Activated naive CD4-positive, alpha-beta T cell (primary cell): ENCODE measurements at places on chromosomes 2 and 18.

GRCh38 chr2:146128216-146128615 is 1608.3 kb upstream of the ZEB2 start:
- DNase-seq: no peak

- no peak for DNase-seq
Observed at GRCh38 chr18:12306752-12307700, 1.0 kb upstream of the TUBB6 start.

DNA sequence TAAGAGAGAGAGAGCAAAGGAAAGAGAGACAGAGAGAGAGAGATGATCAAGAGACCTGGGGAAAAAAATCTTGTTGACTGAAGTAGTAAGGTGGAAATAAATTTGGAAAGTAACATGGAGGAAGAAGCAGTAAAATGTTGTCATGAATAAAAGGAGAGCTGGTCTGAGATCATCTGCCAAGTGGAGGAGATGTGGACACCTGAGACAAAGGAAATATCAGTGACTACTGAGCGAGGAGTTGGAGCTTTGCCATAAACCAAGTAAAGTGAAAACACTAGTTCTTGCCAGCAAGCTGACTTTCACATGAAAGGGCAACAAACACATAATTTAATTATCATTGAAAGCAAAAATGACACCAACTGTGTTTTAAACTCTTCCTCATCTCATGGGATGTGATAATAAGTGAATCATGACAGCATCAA is 49.0 kb upstream of the DSG1 start:
- no peak for DNase-seq

DNA sequence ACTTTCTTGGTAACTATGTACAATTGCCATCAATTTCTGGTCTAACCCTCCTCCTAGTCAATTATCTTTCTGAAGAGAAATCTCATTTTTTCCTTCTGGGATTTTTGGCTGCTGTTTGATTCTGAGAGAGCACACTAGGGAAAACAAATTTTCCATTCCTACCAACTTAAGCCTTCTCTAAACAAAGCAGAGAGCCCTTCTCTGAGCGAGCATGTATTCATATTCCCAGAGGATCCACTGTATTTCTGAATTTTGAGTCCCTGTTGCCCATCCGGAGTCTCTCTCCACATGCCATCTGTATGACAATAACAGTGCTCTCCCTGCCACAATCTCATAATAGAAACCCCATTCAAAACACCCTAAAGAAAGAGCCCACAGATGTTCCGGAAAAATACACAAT is 78.5 kb downstream of the MAIP1 start:
- DNase-seq: no peak

DNA sequence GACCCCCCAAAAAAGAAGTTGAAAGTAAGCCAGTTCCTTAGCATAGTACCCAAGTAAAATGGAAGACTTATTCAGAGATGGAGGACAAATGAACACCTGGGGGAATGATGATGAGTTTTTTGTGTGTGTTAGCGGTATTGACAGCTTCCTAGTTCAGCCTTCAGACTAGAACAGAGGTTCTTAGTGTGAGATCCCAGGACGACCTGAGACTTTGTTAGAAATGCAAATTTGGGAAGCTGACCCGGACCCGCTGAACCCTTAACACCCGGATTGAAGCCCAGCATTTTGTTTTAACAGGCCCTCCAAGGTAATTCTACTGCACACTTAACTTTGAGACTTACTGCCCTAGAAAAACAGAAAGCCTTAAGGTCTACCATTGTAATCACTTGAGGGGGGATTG is 20.3 kb downstream of the SPOPL start:
- no peak for DNase-seq

GRCh38 chr2:205495819-205496218 is 186.5 kb upstream of the NRP2 start:
- DNase-seq: no peak

- no peak for DNase-seq
Observed at GRCh38 chr18:8504880-8505435, 104.3 kb upstream of the RAB12 start.

- no peak for DNase-seq
Observed at GRCh38 chr2:128395196-128395595, 76.5 kb upstream of the HS6ST1 start.

GRCh38 chr18:63302220-63302619 is 17.3 kb downstream of the BCL2 start:
- DNase-seq: no peak

GRCh38 chr18:7224198-7224597 is 6.7 kb upstream of the LRRC30 start:
- no peak for DNase-seq

DNA sequence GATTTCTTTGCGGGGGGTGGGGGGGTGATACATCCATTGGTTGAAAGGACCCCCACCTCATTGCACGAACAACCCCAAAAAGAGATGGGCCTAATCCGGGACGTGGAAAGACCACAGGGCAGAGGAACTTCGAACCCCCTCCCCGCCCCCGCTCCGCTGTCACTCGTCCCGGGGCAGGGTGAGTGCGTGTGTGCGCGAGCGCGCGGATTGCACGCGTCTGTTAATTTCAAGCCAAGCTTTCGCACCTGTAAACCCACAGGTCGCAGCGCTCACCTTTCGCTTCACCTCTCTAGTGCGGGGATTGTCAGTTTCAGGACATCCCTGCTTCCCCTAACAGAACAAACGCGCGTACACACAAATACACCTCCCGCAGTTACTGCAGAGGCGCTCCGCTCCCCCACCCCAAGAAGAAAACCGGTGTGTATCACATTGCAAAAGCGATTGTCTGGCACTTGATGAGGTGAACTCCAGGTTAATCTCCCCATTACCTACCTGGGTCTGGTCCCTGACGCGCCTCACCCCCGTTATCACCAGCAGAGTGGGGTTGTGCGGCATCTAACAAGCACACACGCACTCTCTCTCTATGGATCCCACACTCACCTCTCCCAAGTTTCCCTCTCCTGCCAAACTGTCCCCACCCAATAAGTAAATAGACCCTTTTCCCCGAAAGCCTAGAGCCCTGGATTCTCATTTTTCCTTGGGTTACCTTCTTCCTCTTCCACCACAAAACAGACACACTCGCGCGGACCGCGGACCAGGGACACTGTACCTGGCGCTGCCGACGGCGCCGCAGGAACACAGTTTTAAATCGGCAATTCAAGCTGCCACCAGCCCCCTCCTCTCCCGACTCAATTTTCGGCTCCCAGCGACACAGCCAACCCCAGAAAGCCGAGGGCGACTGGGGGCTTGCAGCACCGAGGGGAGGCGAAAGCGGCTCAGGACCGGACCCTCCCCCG is 1.0 kb downstream of the CYP26B1 start:
- no peak for DNase-seq

DNA sequence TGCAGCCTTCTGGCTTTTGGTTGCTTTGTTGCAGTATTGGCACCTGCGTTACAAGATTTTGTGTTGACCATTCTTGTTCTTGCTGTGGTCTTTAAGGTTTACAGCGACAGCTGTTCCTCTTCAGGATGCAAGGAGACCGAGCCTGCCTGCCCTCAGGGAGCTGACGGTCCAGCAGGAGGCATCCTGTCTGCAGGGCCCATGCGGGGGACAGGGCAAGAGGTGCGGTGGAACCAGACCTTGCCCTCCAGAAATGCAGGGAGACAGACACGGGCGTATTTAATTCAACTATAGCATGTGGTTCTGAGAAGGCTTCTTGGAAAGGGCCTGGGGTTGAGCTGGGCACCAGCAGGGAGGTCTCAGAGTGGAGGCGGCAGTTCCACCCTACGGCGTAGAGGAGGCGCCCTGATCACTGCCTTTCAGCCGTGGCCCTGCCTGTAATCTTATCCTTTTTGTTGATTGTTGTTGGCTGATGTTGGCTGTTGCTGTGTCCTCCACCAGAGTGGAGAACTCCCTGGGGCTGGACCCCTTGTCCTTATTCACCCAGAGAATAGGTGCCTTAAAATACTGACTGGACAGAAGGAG is 71.7 kb downstream of the HPCAL1 start:
- no peak for DNase-seq

GRCh38 chr2:45860136-45861121 is 209.0 kb downstream of the PRKCE start:
- DNase-seq: no peak

DNA sequence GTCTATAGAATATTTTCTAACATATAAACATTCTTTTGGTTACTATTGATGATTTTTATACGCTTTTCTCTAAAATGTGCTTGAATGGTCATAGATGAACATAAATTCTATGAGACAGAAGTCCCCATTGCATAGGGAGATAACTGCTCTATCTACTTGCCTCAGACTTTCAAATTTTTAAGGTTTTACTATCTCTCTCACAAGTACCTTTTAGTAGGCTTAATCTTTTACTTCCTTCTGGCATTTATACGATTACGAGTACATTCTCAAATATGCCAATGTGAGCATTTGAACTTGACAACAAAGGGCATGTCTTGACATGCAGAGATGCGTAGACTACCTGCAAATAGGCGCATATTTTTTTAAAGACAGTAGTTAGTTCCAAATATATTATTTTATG is 935.9 kb upstream of the LRATD1 start:
- DNase-seq: no peak

GRCh38 chr2:57881998-57882888 is 164.4 kb upstream of the VRK2 start:
- DNase-seq: no peak

GRCh38 chr2:96984300-96984699 is 2.1 kb downstream of the FAM178B start:
- DNase-seq: no peak

DNA sequence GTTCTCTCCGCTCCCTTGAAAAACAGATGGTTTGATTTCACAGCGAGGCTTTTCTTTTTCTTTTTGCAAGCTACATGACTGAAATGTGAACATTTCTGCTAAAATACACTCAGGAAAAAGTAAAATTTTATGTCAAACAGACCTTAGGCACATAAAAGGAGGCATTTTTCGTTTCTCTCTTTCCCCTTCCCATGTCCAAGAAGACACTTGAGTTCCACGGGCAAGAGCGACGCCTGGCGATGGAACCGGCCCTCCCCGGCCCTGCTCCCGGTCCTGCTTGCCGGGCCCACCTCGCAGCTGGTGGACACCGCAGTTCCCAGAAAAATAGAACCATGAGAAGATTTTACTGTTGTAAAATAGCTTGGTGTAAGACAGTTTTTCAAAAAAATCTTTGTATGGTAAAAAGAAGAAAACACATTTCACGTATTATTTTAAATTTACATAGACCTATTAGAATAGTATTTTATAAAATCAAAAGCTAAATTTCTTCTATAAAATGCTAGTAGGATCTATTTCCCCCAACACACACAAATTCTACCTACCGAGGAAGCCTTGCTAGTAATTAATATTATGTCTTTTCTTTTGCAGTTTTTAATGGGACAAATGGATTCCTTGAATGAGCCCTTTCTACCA is 2.3 kb upstream of the ALKAL2 start:
- DNase-seq: no peak
